Fibroblast of villous mesenchyme (primary cell): ENCODE measurements at places on chromosomes 4 and X. TPM values are rescaled to one million over a fixed set of nuclear protein-coding genes. Genes with fewer than 3 reads are reported as not detected.

The ARHGAP36 gene
- total RNA-seq, result not detected in 2 replicates

The ADGRL3 gene
- 1.3 and 2.2 TPM in 2 replicates for total RNA-seq

The MAGEC3 gene
- not detected in 2 replicates for total RNA-seq

The AMOT gene
- total RNA-seq, result 6.1 and 15.1 TPM in 2 replicates

The CCDC120 gene
- 0.86 and 0.97 TPM in 2 replicates for total RNA-seq
